Naive thymus-derived CD8-positive, alpha-beta T cell (primary cell): ENCODE measurements at places on chromosomes 13 and 19. TPM values are rescaled to one million over a fixed set of nuclear protein-coding genes. Genes with fewer than 3 reads are reported as not detected.

The TM9SF2 gene
- 50.2 TPM for polyA plus RNA-seq

GRCh38 chr19:5679289-5680083 is 830 bp downstream of the MICOS13 start:
- DNase-seq = no peak

GRCh38 chr19:30284885-30285284 is 87.3 kb upstream of the ZNF536 start:
- DNase-seq = no peak

The S1PR4 gene
- polyA plus RNA-seq = 470 TPM
